ENCODE measurements at places on chromosomes 1 and 21. TPM values are rescaled to one million over a fixed set of nuclear protein-coding genes. Genes with fewer than 3 reads are reported as not detected.

DNA sequence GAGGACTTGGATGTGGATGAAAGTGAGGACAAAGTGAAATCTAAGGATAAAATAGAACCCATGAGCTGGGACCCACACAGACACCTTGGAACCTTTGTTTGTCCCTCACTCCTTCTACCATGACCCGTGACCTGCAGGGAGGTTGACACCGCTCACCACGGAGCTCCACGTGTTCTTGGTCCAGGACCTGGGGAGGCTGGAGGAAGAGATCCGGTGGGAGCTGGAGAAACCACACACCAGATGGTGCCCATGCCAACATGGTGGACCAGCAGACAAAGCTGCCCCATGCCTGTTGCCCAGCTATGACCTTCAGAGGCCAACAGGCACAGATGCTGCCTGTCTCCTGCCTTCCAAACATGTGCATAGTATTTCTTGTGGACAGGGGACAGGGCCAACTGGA is 721.9 kb downstream of the PTPRU start:
- H3K27me3 ChIP-seq = peaks cover 8% of the 10 kb centered on the region
- no peak overlapping the region for H3K27ac ChIP-seq
- no peaks in the 10 kb centered on the region for H3K36me3 ChIP-seq
- H3K4me3 ChIP-seq = no peak overlapping the region
- no peak for DNase-seq
- no peaks in the 10 kb centered on the region for H3K4me1 ChIP-seq

The C1QC gene
- 35.9 TPM for total RNA-seq

DNA sequence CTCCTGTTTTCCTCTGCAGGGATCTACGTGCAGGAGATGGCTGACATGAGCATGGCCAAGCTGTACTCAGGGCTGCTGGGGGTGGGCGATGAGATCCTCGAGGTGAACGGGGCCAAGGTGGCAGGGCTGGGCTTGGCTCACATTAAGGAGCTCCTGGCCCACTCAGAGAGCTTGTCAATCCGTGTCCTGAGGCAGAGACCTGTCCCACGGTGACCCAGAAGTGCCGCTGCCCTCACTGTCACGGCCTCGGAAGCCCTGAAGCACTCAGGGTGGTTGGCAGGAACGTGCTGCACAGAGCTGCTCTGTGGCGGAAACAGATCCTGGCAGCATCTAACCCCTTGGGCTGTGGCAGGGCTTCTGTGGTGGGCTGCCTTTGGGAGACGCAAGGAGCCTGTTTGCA is 37.6 kb downstream of the KIAA1614 start:
- H3K4me1 ChIP-seq = peaks cover 23% of the 10 kb centered on the region
- no peak overlapping the region for H3K27ac ChIP-seq
- H3K4me3 ChIP-seq = no peak overlapping the region

The PDZK1 gene
- not detected for total RNA-seq

DNA sequence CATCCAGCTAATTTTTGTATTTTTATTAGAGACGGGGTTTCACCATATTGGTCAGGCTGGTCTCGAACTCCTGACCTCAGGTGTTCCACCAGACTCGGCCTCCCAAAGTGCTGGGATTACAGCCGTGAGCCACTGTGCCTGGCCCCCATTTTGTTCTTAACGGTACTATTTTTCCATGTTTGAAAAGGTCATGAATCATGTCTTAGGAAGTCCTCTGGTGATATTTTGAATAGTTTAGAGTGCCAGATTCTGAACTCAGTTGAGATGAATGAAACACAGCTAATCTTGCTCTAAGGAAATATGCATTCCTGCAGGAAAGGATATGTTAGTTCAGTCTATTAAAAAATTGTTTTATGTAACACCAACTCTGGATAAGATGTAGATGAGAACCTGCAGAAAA is 62.6 kb upstream of the ATP2B4 start:
- H3K36me3 ChIP-seq = no peaks in the 10 kb centered on the region
- DNase-seq = no peak
- no peaks in the 10 kb centered on the region for H3K27me3 ChIP-seq

DNA sequence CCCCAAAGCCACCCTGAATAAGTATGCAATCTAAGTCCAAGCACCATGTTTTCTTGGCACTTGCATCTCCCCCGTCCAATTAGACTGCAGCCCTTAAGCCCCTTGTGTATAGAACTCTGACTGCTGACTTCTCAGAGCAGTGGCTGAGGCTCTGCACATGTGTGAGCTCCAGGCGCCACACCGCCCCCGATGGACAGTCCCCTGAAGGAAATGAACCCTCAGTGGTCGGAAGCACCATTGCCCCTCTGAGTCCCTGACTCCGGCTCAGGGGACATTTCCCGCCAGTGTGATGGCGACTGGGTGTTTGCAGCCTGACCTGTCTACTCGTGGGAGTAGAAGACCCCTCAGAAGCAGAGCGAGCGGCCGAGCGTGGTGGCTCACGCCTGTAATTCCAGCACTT is 37.2 kb upstream of the SCCPDH start:
- H3K4me1 ChIP-seq = peaks cover 22% of the 10 kb centered on the region
- no peaks in the 10 kb centered on the region for H3K27me3 ChIP-seq
- no peak for DNase-seq
- H3K4me3 ChIP-seq = no peak overlapping the region

DNA sequence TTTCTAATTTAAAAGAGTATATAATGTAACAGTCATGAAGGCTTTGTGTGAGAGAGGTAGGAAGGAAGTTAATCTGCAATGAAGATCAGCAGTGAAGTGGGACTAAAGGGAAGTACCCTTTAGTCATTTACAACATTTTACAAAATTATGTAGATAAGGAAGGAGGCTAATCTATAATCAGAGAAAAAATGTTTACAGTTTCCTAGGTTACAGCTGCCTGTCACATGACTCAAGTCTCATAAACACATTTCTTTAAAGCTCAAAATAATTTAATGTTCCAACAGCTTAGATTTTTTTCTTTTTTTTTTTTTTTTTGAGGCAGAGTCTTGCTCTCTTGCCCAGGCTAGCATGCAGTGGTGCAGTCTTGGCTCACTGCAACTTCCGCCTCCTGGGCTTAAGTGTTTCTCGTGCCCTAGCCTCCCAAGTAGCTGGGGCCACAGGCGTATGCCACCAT is 26.2 kb upstream of the CAP1 start:
- H3K4me3 ChIP-seq = no peak overlapping the region
- no peak overlapping the region for H3K27ac ChIP-seq
- H3K4me1 ChIP-seq = no peaks in the 10 kb centered on the region
- no peaks in the 10 kb centered on the region for H3K36me3 ChIP-seq
- DNase-seq = no peak

- no peak overlapping the region for H3K4me3 ChIP-seq
- no peaks in the 10 kb centered on the region for H3K4me1 ChIP-seq
These were observed 1489.1 kb downstream of the PLA2G4A start for GRCh38 chr1:188317894-188318293.

The FCRL2 gene
- not detected for total RNA-seq

- H3K4me3 ChIP-seq = no peak overlapping the region
- DNase-seq = no peak
- no peak overlapping the region for H3K27ac ChIP-seq
- H3K27me3 ChIP-seq = no peaks in the 10 kb centered on the region
These were observed 11.0 kb upstream of the ZFP69B start for GRCh38 chr1:40439247-40439646.

The SLAMF8 gene
- 0.75 TPM for total RNA-seq

DNA sequence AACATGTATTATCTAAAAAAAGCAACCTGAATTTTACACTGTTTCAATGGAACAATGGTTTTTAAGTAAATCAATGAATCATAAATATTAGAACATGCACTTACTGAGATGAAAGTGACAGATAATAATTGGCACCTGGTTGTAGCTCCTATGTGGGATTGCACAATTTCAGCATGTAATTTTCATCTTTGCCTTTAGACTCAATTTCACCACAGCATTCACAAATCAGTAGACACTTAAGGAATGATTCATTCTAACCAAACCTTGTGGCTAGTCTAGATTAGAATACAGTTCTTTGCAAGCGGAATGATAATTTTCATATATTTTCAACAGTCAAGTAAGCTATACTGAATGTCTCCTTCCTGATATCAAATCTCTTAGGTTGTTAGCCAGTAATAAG is 853.4 kb downstream of the KCNT2 start:
- H3K27me3 ChIP-seq = no peaks in the 10 kb centered on the region
- H3K27ac ChIP-seq = no peak overlapping the region
- H3K4me3 ChIP-seq = no peak overlapping the region
- DNase-seq = no peak
- H3K4me1 ChIP-seq = no peaks in the 10 kb centered on the region

DNA sequence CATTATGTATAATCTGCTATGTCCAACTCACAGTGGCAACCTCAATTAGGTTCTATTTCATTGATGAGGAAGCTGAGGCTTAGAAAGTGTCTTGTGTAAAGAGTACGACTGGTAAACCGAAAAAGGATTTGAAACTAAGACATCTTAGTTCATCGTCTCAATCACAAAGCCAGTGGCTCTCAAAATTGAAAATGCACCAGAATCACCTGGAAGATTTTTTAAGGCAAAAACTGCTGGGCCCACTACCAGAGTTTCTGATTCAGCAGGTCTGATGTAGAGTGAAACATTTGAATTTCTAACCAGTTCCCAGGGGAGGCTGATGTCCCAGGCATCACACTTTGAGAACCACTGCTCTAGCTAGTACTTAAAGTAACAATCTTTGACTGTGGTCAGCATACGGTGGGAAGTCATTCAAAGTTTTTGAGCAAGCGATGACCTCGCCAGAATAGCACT is 5.2 kb upstream of the LRRC53 start:
- no peak overlapping the region for H3K4me3 ChIP-seq
- H3K27me3 ChIP-seq = no peaks in the 10 kb centered on the region
- H3K27ac ChIP-seq = no peak overlapping the region
- peaks cover 6% of the 10 kb centered on the region for H3K4me1 ChIP-seq
- H3K36me3 ChIP-seq = no peaks in the 10 kb centered on the region
- DNase-seq = no peak

- H3K27ac ChIP-seq = no peak overlapping the region
- H3K27me3 ChIP-seq = no peaks in the 10 kb centered on the region
- no peaks in the 10 kb centered on the region for H3K36me3 ChIP-seq
These were observed 144.0 kb downstream of the ROR1 start for GRCh38 chr1:63917571-63918417.

The ASB17 gene
- not detected for total RNA-seq

DNA sequence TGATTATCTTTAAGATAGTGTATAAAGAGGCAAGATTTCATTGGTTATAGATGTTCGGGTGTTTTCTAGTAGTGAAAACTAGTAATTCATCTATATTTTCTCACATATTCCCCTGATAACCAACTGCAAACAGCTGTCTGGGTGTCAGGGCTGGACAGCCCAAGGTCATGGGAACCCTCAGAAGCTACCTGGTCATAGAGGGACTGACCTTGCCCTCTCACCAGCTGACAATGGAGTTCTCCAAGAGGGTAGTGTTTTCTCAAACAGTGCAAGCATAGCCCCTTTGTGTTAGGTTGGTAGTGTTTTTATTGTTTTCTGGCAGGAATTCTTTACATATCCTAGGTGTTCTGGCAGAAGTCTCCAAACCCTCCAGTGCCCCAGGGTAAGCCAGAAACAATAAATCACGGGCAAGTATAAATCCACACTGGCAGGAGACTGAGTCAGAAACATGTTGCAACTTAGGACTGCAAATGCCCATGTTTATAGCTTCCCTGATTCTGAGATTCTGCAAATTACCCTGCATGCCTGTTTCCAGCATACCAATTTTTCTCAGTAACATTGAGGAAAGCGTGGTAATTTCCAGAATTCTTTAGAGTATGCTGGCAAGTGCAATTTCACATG is 82.8 kb upstream of the ATP1A1 start:
- no peaks in the 10 kb centered on the region for H3K27me3 ChIP-seq
- H3K27ac ChIP-seq = no peak overlapping the region
- H3K4me3 ChIP-seq = no peak overlapping the region
- no peak for DNase-seq
- no peaks in the 10 kb centered on the region for H3K36me3 ChIP-seq

DNA sequence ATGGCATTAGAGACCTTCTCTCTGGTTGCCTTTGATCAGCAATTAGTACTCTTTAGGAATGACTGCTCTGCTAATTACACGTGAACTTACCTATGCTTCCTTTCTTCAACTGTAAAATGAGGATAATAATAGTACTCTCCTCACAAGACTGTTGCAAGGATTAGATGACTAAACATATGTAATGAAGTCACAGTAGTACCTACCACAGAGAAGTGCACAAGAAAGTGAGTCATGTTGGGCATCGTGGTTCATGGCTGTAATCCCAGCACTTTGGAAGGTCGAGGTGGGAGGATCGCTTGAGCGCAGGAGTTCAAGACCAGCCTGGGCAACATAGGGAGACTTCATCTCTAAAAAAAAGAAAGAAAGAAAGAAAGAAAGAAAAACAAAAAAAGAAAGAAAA is 68.1 kb upstream of the AK4 start:
- no peak for DNase-seq
- H3K36me3 ChIP-seq = no peaks in the 10 kb centered on the region
- no peaks in the 10 kb centered on the region for H3K27me3 ChIP-seq
- H3K4me3 ChIP-seq = no peak overlapping the region
- H3K27ac ChIP-seq = no peak overlapping the region

Measured in gastrocnemius medialis (tissue), 4 donors.